ENCODE measurements at places on chromosomes 4 and X. TPM values are rescaled to one million over a fixed set of nuclear protein-coding genes. Genes with fewer than 3 reads are reported as not detected.

DNA sequence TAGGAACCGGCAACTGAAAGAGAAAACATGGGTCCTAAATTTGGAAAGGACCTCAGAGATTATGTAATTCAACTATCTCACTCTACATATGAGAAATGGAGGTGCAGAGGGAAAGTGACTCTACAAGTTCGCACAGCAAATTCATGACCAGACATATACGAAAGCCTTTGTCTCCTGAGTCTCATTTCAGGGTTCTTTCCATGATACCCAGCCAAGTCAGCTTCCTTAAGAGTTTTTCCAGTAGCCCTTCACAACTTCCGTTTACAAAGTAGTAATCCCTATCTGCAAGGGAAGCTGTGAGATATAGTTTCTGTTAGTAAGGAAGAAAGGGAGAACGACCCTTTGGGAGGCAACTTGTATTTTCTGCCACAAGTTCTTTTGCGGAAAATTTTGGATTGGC lies 110.6 kb downstream of the TEX13A start:
- DNase-seq = no peak

DNA sequence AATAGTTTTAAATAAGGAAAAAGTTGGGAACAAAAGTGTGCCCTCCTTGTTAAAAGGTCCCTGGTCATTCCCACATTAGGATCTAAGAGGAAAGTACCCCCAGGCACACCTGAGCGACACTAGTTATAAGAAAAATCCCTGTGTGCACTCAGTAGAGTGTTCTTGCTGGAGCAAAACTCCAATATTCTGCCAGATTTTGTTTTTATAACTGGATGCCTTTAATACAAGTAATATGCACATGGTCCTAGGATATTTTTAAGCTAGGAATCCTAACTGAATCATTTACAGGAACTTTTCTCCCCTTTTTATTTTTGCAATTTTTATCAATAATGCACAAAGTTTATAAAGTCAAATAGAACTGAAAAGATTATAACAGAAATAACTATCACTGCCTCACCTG lies 68.6 kb downstream of the BEND4 start:
- no peak for DNase-seq

MAGEB6 gene
- not detected for total RNA-seq

DNA sequence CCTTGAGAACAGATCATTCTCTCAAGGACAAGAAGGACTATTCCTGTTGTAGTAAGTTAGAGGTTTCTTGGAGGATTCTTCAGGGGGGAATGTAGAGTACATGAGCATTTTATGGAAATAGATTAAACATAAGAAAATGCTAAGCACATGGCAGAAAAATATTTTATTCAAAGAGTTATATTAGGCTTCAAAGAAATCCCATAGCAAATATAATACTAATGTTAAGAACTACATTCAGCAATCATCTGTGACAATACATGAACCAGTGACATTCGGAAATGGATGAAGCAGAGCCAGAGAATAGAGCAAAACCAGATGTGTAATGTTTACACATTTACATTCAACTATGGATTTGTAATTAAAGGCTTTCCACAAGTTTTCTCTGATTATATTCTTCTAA lies 288.6 kb downstream of the NAF1 start:
- no peak for DNase-seq

PFKFB1 gene
- total RNA-seq = 1.6 TPM

MAGEB1 gene
- total RNA-seq = not detected

GRCh38 chrX:150623583-150623982 lies 55.2 kb downstream of the MTM1 start:
- DNase-seq = no peak

GRCh38 chr4:138185859-138186645 lies 56.1 kb downstream of the SLC7A11 start:
- DNase-seq = no peak
